NCI-H1694 treated with DMSO at 0.1 percent for 48 hours (cell line): ENCODE measurements at places on chromosomes 7 and 10.

- DNase-seq, result no peak
Observed at GRCh38 chr7:10908600-10908999, 65.1 kb upstream of the PHF14 start.

GRCh38 chr10:86402283-86402941 lies 35.8 kb upstream of the GRID1 start:
- no peak for DNase-seq

GRCh38 chr7:150429699-150430098 lies 20.7 kb upstream of the GIMAP8 start:
- DNase-seq, result no peak

GRCh38 chr7:92205987-92206386 lies 27.0 kb upstream of the LRRD1 start:
- DNase-seq, result no peak

- DNase-seq, result no peak
Observed at GRCh38 chr7:99369767-99370391, 4.7 kb upstream of the ARPC1B start.

GRCh38 chr10:91617072-91617609 lies 15.7 kb downstream of the PPP1R3C start:
- no peak for DNase-seq

- DNase-seq, result no peak
Observed at GRCh38 chr10:116892907-116893685, 43.8 kb downstream of the ENO4 start.

DNA sequence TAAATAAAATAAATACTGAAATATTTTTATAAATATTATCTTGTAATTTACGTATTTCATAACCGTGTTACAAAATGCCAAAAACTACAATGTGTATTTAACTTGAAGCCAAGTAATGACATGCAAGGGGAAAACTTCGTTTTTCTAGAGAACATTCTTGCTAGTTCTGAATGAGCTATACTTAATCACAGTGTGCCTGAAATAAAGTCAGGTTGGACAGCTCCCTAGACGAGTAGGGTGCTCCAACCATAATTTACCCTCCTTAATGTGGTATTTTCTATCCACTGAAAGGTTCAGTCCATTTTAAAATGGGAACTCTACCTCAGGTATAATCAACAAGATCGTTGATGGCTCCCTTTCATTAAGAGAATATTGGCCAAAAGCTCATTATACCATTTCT lies 194.5 kb upstream of the AHR start:
- no peak for DNase-seq

- DNase-seq, result no peak
Observed at GRCh38 chr7:137006293-137006692, 137.8 kb downstream of the CHRM2 start.

- no peak for DNase-seq
Observed at GRCh38 chr10:16470747-16471146, 33.9 kb downstream of the PTER start.

- no peak for DNase-seq
Observed at GRCh38 chr7:85341121-85341520, 154.3 kb upstream of the SEMA3D start.

DNA sequence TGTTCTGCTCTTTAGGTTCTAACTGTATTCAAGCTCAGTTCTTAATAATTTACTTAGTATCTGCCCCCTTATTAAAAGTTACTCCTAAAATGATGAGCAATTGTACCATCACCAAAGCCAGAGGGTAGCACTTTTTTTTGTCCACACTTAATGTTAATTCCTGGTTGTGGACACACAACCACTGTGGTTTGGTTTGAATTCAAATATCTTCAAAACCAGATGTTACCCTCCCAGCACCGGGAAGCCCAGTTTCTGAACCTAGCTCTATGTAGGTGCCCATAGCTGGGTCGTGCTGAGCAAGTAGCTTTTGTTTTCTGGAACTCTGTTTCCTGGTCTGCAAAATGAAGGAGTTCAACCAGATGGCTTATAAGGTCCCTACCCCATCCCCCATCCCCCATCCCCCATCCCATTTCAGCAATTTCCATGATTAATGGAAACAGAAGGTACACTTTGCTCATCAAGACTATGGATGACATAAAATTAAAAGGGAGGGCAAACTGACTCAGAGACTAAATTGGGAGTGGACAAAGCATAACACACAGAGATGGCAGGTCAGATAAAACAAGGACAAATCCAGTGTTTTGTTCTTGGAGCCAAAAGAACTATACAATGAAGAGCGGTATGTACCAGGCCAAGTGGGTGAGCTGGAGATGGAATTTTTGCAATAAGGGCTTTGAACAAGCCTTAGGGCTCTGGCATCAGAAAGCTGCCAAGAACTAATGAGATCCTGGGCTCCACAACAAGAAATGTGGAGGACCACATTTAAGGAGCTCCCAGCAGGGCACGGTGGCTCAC lies 56.7 kb downstream of the DLG5 start:
- DNase-seq, result no peak

- no peak for DNase-seq
Observed at GRCh38 chr7:1912593-1913465, 242.8 kb downstream of the ELFN1 start.

- DNase-seq, result no peak
Observed at GRCh38 chr7:74288034-74288881, 949 bp upstream of the CLIP2 start.

DNA sequence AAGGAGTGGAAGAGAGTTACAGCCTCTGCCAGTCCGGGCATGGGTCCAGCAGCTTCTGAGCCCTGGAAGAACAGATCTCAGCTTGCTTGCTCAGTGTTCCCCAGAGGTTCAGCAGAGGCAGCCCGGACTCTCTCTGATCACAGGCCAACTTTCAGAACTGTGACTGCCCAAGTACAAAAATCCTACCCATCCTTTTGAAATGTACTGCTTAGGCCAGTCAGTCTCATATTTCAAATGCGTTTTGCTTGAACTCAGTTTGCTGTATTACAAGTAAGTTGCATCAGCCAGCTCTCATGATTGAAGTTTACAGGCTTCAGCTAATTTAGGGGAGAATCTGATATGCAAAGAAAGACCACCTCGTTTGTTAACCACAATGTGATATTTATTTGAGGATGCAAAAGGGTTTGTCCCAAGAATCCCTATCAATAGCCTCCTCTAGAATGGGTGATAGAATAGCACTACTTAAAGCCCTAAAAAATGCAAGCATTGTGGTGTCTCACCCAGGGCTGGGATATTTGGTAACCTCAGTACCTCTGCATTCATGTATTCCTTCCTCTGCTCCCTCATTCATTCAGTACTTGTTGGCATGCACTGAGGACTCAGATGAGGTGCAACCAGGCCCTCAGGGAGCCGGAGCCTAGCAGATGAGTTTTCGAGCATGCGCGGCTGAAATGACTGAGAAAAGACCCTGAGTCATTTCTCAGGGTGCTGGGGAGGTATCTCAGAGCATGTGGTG lies 7.0 kb downstream of the AIMP2 start:
- DNase-seq, result no peak

DNA sequence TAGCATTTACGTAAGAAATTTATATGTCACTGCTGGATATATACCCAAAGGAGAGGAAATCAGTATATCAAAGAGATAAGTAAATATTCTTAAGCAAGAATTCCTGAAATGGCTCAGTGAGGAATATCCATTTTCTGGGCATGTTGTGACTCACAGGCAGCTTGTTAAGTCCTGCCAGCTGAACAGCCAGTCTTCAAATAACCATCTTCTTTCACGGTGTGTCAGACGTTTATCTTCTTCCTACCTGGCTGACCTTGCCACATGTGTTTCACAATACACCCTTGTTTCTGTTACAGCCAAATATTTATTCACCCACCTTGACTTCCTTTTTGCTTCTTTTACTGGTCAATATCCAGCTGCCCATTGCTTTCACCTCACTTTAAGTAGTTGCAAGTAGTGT lies 648.1 kb downstream of the ANKRD7 start:
- no peak for DNase-seq

DNA sequence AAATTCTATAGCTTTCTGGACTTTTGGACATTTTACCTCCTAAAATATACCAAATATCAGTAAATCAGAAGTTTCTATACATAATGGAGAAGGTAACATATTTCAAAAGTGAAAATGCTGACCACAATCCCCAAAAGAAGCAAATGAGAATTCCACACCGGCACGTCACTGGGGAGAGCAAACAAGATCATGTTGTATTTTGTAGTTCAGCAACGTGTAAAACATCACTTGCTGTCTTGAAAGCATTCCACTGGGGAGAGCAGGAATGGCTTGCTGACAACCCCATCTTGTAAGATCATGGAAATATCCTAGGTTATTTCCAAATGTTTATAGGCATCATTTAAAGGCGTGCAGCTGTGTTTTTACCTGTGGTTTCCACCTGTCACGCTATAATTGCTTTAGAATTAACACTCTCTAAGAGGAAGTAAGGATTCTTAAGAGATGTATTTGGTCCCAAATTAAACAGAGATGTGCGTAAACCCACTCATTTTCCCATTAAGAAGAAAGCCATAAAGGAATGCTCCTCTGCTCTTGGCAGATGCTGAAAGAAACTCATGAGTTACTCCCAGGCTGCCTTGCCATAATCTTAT lies 397.1 kb upstream of the POT1 start:
- DNase-seq, result no peak

GRCh38 chr10:33136781-33137180 lies 178.8 kb upstream of the ITGB1 start:
- DNase-seq, result no peak

- DNase-seq, result no peak
Observed at GRCh38 chr10:124423813-124424212, 5.1 kb upstream of the OAT start.

GRCh38 chr10:76119515-76119914 lies 688.1 kb downstream of the LRMDA start:
- no peak for DNase-seq

GRCh38 chr10:51117053-51117660 lies 42.9 kb downstream of the PRKG1 start:
- no peak for DNase-seq

DNA sequence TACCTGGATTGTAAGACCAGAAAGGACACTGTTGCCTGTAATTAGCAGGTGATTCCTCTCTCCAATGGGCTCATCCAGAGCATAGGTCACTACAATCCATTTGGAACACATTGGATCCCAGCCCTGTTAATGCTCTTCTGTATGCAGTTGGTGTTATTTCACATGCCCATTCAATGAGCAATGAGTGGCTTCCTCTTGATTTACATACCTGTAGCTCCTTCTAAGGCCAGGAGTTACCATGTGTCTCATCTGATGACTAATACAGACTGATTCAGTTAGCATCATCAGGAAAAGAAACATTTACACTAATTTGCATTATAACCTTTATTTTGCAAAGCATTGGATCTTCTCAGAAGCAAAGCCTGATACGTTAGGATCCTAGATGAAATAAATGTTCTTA lies 83.1 kb upstream of the NPVF start:
- no peak for DNase-seq

- no peak for DNase-seq
Observed at GRCh38 chr7:36711256-36711655, 13.0 kb downstream of the AOAH start.

DNA sequence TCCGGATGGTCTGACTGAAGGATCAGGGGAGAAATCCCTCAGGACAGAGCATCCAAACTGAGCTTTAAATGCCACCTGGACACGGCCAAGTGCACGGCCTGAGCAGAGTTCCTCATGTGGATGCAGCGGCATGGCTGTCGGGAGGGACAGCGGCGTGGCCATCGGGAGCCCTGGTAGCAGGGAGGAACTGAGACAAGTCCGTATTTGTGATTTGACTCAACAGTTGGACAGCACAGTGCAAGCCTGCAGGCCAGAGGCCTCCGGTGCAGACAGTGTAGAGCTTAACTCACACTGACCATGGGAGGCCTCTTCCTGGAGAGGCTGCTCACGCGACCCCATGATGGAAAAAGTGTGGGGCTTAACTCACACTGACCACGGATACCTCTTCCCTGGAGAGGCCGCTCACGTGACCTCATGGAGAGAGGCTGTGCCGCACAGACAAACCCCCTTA lies 207.4 kb downstream of the DIP2C start:
- no peak for DNase-seq

DNA sequence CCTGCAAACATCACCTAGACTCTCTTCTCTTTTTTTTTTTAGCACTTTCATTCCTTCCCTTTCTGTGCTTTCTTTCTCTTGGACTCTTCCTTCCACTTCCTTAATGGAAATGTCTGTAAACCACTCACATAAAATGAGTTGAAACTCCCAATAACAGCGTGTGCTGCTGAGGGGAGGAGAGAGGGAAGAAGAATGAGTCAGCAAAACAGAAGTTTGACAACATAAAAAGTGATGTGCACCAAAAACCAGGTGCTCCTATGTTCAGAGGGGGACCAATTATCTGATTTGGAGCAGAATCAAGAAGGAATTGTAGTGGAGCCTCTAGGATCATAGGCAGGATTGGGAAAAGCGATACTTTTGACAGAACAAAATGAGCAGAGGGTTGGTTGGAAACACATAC lies 712.1 kb upstream of the IGFBP3 start:
- DNase-seq, result no peak

GRCh38 chr10:129098517-129098916 lies 368.5 kb upstream of the MGMT start:
- DNase-seq, result no peak

GRCh38 chr10:117094856-117095255 lies 43.2 kb downstream of the VAX1 start:
- no peak for DNase-seq

GRCh38 chr7:44748948-44749731 lies 493 bp downstream of the ZMIZ2 start:
- no peak for DNase-seq

- DNase-seq, result no peak
Observed at GRCh38 chr10:122121059-122121458, 132.1 kb downstream of the TACC2 start.

DNA sequence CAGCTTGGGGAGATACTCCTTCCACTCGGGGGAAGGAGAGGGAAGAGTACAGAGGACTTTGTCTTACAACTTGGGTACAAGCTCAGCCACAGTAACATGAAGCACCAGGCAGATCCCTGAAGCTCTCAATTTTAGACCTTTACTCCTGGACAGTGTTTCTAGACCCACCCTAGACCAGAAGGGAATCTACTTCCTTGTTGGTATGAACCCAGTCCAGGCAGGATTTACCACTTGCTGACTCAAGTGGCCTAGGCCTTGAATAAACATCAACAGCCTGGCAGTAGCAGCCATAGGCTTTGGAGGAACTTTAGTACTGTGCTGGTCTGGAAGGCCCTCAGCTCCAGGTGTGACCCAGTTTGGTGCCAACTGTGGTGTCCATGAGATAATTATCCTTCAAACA lies 173.1 kb downstream of the ADRA2A start:
- DNase-seq, result no peak

GRCh38 chr7:43649755-43650274 lies 66.9 kb downstream of the STK17A start:
- peak; percentile 30 for DNase-seq

GRCh38 chr7:78734626-78735025 lies 718.8 kb downstream of the MAGI2 start:
- DNase-seq, result no peak
